ENCODE measurements at places on chromosomes 16 and 17.

GRCh38 chr16:54454616-54455015 lies 168.0 kb upstream of the IRX3 start:
- DNase-seq: no peak

GRCh38 chr16:86485746-86486145 lies 24.6 kb upstream of the FOXF1 start:
- DNase-seq: no peak

DNA sequence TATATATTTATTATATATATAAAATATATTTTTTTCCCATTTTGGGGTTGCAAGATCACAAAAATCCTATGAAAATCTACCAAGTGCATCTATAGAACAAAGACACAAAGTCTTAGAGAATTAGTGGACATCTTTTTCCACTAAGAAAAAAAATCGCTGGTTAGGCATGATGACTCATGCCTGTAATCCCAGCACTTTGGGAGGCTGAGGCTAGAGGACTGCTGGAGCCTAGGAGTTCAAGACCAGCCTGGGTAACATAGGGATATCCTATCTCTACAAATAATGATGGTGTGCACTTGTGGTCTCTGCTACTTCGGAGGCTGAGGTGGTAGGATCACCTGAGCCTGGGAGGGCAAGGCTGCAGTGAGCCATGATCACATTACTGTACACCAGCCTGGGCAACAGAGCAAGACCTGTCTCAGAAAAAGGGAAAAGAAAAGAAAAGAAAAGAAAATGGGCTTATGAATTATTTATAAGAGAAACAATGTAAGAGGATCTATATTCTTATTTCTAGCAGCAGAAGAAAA lies 185.1 kb upstream of the PSMD7 start:
- no peak for DNase-seq

- no peak for DNase-seq
These were observed 14.4 kb downstream of the ZNF500 start for GRCh38 chr16:4752351-4753100.

DNA sequence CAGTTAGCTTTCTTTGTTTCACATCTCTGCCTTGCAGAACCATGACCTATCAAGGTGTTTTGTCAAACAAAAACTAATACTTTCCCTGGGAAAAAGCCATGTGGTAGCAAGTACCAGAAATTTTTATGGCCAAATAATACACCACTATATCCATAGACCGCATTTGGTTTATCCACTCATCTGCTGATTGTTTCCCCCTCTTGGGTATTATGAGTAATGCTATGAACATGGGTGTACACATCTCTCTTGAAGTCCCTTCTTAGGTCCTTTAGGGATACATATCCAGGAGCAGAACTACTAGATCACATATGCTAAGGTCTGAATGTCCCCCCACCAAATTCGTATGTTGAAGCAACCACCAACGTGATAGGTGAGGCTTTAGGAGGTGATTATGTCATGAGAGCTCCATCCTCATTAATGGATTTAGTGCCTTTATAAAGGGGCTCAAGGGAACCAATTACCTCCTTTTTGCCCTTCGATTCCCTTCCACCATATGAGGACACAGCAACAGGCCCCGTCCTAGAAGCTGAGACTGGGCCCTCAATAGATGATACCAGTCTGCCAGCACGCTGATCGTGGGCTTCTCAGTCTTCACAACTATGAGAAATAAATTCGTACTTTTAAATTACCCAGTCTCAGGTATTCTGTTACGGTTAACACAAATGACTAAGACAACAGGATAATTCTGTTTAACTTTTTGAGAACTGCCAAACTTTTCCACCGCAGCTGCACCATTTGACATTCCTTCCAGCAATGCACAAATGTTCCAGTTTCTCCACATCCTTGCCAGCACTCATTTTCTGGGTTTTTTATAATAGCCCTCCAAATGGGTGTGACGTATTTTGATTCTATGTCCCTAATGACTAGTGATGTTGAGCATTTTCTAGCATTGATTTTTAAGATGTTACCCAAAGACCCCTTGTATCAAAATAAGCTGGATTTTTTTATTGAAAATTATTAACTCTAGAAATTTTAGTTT lies 30.0 kb downstream of the SIAH1 start:
- no peak for DNase-seq

DNA sequence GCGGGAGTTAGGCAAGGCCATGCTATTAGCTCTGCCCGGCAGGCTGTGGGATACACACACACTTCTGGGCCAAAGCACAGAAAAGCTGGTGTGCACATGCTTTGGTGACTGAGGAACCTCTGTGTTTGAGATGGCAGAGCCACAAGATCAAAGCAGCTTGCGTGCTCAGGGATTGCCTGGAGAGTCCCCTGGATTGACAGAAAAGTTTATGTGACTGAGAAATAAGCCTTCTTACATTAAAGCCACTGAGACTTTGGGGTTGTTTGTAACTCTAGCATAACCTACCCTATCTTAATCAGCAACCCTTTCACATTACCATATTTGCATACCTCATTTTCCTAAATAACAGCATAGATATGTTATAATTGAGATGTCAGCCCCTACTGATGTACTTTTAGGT lies 69.3 kb downstream of the MYO1D start:
- no peak for DNase-seq

- DNase-seq: no peak
These were observed 34.9 kb upstream of the C16orf78 start for GRCh38 chr16:49338611-49339265.

- no peak for DNase-seq
These were observed 160.3 kb upstream of the TBX2 start for GRCh38 chr17:61239327-61239726.

DNA sequence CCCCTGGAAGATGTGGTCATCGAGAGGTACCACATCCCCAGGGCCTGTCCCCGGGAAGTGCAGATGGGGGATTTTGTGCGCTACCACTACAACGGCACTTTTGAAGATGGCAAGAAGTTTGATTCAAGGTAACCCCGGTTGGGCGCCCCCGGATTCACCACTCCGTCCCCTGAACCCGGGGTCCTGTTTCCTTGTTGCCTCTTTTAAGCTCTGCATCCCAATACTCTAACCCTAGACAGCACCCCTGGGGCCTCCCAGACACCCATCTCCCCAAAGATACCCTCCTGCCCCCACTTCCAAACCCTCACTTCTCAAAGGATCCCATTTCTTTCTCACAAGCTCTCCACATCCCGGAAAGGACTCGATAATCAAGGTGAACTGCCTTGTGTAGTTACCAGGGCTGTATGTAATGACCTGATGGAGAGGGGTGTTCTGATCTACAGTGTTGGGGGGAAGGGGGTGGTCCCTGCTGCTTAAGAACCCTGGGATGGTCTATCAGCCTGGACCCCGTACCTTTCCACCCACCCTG lies 412 bp downstream of the FKBP10 start:
- no peak for DNase-seq

DNA sequence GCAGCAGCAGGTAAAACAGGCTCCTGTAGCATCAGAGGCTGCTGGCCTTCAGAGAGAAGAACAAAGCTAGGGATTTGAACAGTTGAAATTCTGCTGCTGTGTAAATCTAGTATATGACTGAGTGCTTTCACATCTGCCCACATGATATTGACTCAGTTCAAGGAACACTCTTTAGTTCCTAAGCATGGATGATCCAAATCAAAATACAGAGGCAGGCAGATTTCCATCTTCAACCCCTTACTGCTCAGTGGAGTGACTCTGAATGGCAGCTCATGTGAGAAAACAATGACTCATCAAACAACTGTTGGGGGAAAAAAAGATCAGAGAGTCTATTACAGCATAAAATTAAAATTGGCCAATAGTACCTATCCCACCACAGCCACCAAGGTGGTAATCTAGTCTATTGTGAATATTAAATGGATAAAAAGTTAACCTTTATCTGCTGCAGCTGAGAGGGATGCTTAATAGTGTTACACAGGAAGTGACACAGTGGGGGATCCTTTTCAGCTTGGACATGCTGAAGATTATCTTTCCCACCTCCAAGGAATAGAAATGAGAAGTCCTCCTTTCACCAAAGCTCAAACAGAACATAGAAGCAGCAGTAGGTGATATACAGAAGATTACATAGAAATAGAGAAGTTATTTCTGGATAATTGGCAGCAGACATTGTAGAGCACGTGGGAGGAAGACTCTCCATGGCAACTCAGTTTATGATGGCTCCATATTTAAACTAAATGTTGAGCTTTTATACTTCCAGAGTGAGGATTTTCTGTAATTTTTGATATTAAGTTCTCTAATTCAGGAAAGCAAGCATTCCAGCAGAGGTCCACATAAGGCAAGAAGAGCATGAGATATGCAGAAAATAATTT lies 239.7 kb upstream of the ERCC4 start:
- no peak for DNase-seq

DNA sequence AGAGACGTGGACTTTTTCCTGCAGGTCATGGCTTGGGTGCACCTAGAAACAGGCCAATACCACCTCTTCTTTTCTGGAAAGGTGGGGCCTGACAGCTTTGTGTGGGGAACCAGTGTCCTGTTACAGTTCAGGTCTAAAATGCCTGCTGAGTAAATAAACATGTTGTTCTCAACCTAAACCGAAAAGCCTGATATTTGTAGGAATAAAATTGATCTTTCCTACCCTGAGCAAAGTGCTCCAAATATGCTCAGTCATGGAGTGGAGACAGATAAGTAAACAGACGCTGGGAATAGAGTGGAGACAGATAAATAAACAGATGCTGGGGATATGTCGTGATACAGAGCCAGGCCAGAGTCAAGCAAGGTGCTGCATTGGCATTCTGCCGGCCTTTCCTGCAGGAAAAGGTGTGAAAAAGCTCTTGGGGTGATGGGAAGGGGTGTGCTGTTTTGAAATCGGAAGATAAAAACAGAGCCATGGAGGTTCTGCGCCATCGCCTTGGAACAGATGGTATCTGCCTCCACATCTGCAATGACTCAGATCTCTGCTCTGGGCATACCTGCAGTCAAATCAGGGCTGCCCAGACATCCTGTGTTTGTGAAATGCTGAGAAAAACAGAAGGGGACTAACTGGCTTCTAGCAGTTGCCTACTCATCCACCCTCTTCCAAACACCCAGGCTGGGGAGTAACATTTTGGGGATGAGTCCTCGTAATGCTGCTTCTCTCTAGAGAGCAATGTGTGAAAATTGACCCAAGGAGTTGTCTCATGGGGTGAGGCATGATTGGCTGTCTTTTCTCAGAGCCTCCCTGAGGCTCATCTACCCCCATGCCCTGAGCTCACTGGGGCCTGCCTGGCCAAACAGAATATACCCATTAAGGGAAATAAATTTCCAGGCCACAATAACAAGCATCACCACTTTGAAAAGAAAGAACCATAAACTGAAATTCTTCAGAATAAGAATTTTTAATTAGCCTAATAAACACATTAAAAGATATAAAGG lies 16.8 kb upstream of the TRPV2 start:
- no peak for DNase-seq

- no peak for DNase-seq
These were observed 24.0 kb downstream of the LIMD2 start for GRCh38 chr17:63675607-63676546.

DNA sequence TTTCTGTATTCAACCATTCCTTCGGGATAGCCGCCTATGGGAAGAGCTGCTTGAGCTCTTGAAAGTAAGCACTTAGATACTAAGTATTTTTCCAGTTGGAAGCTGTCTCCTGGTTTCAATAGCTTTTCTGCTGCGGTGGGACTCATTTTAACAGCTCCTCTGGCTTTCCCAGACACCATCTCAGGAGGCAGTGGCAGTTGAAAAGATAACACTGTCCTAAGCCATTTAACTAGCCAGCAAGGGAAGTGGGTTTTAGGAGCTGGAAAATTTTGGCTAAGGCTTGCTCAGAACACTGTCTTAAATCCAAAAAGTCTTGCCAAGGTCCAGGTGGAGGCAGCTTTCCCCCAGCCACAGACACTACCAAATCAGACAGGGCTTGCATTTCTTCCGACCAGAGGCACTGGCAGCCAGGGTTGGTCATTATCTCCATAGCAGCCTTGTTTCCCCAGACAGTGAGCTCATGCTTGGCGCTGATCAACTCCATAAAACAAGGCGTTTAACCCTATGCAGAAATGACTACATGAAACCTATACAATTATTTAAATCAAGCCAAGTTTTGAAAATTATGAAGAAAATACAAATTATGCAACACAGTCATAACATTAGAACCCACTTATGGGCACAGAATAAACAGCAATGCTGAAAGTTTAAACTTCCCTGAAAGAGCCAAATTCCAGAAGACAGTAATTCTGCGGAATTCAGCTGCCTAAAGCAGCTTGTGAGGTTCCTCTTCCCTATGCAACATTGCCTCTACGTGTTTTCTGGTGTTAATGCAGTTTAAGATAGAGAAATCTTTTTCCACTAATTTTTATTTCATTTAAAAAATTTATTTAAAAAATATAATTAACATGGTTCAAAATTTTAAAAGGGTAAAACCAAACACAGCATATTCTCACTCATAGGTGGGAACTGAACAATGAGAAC lies 25.0 kb downstream of the GABARAPL2 start:
- DNase-seq: no peak

GRCh38 chr16:51228097-51228659 lies 77.1 kb upstream of the SALL1 start:
- DNase-seq: no peak

GRCh38 chr16:71493213-71493612 lies 4.1 kb upstream of the ZNF19 start:
- DNase-seq: no peak

DNA sequence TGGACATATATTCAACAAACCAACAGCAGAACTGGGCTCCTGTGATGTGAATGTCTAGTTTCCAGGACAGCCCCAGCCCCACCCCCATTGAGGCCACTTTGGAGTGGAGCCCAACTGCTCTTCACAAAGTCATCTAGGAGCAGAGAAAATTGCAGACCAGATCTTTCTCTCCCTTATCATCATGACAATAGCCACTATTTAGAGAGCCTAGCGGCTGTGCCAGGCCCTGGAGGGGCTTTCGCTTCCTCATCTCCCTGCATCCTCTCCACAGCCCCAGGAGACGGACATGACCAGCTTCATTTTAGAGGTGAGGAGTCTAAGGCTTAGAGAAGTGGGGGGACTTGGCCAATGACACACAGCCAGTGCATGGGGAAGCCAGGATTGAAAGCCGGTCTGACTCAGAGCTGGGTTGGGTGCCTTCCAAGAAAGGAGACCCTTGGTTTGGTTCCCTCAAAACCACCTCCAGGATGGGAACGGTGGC lies 1.4 kb downstream of the PRSS8 start:
- no peak for DNase-seq

GRCh38 chr16:66843191-66843590 lies 1.0 kb upstream of the CA7 start:
- no peak for DNase-seq

DNA sequence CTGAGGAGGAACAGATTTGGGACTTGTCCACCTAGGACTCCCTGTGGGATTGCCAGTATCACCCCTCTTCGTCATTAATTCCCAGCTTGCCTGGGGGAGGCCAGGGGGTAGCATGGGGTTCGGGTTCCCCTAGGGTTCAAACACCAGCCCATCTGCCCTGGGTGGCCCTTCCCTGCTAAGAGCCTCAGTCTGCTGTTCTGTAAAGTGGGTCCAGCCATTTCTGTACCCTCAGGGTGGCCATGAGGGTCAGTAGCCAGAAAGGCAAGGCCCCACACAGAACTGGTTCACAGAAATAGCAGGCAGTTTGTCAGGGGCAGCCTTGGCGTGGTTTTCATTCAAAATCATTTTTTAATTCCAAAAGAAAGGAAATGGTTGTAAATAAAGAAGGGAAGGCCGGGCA lies 62.9 kb downstream of the RAI1 start:
- no peak for DNase-seq

- DNase-seq: no peak
These were observed 503.4 kb upstream of the CDH8 start for GRCh38 chr16:62539657-62540056.

- DNase-seq: no peak
These were observed 86.7 kb downstream of the TIMM22 start for GRCh38 chr17:1083451-1084187.
